EH (cell line): ENCODE measurements at places on chromosomes 7 and 10.

- DNase-seq: no peak
Measured at GRCh38 chr7:2103071-2103898, 129.5 kb downstream of the MAD1L1 start.

DNA sequence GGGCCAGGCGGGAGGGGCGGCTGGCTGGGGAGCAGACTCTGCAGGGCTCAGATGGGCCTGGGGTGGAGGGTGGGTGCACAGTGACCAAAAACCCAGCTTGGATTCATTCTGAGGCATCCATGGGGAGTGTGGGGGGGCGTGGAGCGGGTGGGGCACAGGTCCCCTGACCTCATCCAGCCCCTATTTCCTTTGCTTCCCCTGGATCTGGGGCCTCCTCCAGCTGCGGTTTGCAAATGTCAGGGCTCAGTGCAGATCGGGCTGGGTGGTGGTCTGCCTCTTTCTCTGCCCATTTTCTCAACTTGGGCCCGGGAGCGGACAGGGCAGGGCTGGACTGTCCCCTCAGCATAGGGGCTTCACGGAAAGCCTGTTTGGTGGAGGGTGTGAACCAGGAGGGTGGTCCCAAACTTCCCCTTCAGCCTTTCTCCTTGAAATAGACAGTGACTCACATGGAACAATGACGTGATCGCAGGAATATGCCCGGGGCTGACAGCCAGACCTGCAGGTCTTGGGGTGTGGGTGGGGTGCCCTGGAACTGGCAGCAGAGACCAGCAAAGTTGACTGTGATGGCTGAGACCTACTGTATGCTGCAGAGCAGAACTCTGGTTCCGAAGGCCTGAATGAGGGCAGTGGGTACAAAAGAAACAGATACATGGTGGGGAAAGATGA lies 72.9 kb upstream of the PODXL start:
- peak; percentile 73 for DNase-seq

- DNase-seq: no peak
Measured at GRCh38 chr7:132677918-132678317, 101.6 kb upstream of the PLXNA4 start.

GRCh38 chr7:37977243-37977642 lies 56.8 kb downstream of the EPDR1 start:
- no peak for DNase-seq

DNA sequence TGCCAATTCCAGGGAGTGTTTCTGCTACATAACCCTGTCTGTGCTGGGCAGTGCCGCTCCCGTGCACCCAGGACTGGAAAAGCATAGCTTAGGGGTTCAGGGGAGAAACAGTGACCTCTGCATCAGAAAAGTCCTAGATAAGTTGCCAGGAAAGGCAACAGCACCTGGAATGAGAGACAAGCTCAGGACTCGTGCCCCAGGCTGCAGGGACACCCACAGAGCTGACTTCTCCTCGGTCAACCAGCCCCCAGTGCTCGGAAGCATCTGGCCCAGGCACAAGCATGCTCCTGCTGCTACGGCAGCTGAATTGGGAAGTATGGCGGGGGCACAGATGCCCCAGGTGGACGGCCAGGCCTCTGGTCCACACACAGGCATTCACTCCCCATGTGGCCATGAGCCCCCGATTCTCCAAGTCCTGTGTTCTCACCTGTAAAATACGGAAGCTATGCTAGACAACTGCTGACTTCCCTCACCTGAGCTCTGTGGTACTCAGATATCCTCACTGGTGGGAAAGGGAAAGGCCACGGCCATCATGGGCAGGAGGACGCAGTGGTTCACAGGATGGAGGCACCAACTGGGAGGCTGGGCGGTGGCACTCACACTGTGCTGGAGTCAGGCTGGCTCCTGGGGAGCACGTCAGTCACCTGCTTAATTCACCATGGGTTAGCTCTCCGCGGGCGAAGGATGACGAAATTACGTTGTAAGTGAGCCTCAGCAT lies 220.5 kb downstream of the PTPRN2 start:
- no peak for DNase-seq

DNA sequence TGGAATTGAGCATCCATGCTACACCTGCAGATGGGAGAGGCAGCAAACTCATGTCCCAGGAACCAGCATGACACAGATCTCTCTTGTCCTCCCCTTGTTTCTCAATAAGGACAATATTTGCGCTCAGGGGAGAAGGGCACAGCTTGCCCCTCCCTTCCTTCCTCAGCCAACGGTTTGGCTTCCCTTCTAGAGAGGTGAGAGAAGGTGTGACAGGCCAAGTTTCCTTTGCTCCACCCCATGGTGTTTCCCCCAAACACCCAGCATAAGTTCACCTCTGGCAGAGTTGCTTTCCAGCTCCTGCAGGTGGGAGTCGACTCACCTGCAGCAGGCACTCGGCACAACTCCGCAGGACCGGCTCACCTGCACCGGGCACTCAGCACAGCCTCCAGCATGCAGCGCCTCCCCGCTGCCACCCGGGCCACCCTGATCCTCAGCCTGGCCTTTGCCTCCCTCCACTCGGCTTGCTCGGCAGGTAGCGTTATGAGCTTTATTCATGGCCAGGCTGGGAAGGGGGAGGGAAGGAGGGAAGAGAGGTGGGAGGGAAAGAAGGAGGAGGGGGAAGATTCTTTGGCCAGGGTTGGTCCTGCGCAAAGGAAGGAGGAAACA lies at the start of the genes ATP6V0A4 and TMEM213:
ATP6V0A4 (minus strand) TSS at position 482 of the 606 bp plus-strand sequence. CDS start 26,949 bp downstream, outside the sequence.
TMEM213 (plus strand) TSS at position 280 of the 606 bp plus-strand sequence; CDS start at position 391, 111 bp downstream.
- no peak for DNase-seq
